ENCODE measurements at places on chromosomes 1 and 21.

- no peak for DNase-seq
These were observed 352.0 kb downstream of the PLPP3 start for GRCh38 chr1:56227401-56227800.

GRCh38 chr1:153100245-153100644 is 5.9 kb upstream of the SPRR2E start:
- no peak for DNase-seq

GRCh38 chr21:42929969-42930368 is 4.5 kb upstream of the ERVH48-1 start:
- DNase-seq: no peak

DNA sequence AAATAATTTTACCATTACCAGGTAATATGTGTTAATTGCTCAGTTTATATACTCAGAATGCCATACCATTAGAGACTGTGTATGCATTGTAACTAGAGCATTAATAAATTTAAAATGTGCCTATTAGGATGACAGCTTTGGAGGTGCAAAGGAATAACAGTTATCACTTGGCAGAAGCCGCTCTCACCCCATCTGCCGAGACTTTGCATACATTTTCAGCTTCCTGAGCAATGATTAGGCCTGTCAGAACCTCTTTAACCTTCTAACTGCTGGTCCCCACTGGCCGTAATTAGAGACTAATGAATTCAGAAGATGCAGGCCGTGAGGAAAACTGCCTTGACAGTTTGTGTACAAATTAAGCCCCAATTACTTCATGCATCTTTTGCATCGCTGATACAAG is 158.0 kb upstream of the PROX1 start:
- no peak for DNase-seq

GRCh38 chr1:78114034-78114956 is 68.5 kb downstream of the GIPC2 start:
- DNase-seq: peak; percentile 21

- no peak for DNase-seq
These were observed 3.0 kb downstream of the TP53BP2 start for GRCh38 chr1:223842784-223843183.

- DNase-seq: no peak
These were observed 107.8 kb downstream of the SIK1 start for GRCh38 chr21:43318841-43319781.

DNA sequence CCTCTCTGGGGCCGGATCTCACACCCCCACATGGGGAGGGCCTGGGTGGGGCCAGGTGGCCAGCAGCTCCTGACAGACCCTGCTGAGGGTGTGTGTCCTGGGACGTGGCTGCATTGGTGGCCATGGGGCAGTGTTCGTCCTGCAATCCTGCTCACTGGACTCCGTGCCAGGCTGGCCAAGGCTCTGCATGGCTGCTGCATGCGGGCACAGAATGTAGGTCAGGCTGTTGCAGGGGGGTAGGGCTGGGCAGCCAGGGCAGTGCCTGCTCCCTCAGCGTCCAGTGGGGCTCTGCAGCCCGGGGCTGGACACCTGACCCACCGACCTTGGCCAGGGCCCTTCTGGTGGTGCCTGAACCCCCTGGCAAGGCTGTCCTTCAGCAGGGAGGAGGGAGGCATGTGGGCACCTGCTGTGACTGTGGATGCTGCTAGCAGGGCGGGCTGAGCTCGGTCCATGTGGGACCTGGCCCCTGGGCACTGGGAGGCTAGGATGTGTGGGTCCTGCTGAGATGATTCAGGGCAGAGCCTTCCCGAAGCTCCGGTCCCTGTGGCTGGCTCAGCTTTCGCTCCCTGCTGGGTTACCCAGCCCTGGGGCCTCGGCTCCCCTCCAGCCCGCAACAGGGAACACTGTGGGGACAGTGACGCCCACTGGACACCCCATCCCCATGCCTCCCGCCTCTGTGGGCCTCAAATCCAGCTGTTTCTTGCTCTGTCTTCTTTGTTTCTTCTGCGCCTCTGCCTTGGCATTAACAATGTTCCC is 14.9 kb upstream of the PLCH2 start:
- DNase-seq: no peak

DNA sequence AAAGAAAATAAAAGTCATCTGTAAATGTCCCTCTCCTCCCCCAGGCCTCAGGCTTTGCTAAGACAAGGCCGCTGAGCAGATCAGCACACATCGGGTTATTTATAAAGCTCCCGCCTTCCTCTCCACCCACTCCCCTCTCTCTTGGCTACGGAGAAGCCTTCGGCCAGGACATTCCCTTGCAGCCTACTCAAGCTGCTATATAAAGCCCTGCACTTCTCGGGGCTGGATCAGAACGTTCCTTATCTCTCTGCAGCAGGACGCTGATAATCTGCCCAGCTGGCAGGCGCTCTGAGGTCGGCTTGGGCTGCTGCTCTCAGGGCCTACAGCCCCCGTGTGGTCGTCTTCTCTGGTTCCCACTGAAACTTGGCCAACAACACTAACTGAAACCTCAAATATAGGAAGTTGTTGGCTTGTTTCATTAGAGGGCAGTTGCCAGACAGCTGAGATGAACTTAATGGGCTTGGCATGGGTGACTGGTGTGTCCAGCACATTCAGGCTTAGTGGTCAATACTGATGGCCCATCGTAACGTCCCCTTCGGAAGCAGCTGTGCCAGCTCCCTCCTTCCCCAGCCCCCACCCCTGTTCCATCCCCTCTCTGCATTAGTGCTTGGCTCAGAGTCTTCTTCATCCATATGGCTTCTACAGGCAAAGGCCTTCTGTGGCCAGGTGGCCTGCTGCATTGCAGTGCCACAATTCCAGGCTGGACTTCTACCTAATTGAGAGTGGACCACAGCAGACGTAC is 64.6 kb downstream of the IER5 start:
- no peak for DNase-seq

- no peak for DNase-seq
These were observed 272.9 kb downstream of the NEGR1 start for GRCh38 chr1:72009173-72010093.

- DNase-seq: no peak
These were observed 44.3 kb upstream of the WNT2B start for GRCh38 chr1:112464501-112464900.

GRCh38 chr1:186882372-186883134 is 53.8 kb downstream of the PLA2G4A start:
- no peak for DNase-seq

GRCh38 chr1:168419736-168420135 is 124.1 kb downstream of the XCL2 start:
- DNase-seq: no peak

DNA sequence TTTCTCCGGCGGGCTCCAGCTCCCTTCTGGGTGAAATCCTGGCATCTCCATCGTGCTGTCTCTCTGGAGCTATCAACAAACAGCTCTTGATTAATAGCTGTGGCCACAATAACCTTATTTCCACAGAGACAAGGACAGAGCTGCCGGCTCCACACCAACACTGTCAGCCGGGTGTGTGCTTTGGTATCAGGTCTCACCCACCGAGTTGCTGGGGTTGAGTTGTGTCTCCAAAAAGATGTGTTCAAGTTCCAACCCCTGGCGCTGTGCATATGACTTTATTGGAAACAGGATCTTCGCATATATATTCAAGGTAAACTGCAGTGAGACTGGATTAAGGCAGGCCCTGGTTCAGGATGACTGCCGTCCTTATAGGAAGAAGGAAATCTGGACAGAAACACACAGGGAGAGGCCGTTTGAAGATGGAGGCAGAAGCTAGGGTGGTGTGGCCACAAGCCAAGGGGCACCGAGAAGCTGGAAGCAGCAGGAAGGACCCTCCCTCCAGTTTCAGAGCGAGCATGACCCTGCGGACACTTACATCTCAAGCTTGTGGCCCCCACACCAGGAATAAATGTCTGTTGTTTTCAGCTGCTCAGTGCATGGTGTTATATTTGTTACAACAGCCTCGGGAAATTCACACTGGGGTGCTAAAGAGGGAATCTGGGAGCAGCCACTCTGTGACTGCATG is 88.4 kb upstream of the TMPRSS2 start:
- DNase-seq: no peak

- DNase-seq: no peak
These were observed 44.2 kb downstream of the WLS start for GRCh38 chr1:68188060-68188538.

- no peak for DNase-seq
These were observed 45.0 kb upstream of the HOOK1 start for GRCh38 chr1:59769736-59770095.

- no peak for DNase-seq
These were observed 9.8 kb downstream of the RAP1A start for GRCh38 chr1:111629190-111629954.

DNA sequence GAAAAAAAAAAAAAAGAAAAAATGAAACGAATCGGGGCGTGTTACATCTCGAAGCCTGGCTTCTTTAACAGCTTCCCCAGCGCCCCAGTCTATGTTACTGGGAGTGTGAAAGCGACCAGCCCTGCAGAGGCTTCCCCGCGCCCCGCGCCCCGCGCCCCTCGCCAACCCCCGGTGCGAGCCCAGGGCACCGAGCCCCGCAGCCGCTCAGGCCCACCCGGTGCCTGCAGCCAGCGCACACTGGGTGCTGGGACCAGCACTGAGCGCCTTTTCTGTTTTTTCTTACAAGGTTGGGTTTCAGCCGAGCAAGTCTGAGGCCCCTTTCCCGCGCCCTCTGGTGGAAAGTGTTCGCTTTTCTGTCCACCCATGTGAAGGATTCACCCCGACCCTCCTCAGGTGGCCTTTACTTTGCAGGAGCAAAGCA is 42.1 kb upstream of the ZNF496 start:
- peak; percentile 49 for DNase-seq

DNA sequence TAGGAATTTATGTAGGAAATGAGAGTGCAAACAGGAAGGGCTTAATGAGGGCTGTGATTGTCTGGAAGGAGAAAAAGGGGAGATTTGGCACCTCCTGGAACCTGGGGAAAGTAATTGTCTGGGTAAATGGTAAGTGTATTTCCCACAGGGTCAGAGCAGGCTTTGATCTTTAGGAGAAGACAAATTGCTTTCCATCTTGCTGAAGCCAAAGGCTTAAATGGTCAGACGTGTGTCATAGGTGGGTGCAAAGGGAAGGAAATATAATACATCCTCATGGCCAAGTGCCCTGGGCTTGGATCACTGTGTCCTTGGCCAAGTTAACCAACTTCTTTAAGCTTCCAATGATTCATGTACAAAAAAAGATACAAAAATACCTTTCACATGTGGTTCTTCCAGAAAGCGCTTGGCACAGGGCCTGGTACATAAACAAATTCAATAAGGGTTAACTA is 1.3 kb upstream of the DUSP23 start:
- DNase-seq: no peak

DNA sequence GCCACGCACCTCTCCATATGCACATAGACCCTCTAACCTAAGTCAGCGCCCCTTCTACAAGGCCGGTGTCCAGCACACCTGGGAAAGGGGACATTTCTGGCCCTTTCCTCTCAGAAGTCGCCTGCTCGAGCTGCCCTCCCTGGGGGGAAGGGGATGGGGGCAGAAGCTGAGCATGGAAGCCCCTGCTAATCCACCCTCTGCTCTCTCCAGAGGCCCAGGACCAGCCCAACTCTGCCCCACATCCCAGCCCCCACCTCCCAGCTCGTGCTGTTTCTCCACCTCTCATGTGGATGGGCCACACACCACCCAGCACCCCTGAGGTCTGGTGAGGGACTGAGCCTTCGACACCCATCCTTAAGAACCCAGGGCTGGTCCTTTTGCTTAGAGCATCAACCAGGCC is 14.8 kb downstream of the TNFRSF1B start:
- DNase-seq: no peak

DNA sequence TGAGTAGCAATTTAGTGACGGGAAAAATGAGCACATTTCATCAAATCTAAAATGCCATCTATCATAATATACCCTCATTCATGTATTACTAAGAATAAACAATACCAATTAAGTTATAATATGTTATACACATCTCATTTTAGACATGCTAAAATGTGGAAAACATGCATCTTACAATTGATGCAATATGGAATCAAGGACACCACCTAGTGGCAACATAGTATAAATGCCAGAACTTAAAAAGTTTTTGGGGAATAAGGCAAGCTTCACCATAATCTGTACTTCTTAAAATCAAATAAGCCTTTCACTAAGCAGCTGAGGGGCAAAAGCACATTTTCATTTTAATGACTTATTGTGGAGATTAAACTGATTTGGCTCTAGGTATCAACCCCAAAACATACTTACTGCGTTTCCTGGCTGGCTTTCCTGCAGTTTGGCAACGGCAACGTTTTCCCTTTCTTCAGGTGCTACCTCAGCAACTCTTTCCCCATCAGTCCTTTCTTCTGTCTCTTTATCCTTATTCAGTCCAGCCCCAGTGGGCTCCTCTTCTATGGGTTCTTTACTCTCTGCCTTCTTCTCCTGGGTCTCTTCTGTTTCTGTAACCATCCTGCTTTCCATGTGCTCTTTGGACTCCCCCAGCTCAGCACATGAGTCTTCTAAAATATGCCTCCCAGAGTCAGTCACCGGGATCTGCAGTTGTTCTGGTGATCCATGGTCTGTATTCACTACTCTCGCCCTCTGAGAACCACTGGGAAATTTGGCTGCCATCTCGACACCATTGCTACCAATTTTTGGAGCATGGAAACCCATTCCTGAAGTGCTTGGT is 11.4 kb downstream of the SDE2 start:
- no peak for DNase-seq

- no peak for DNase-seq
These were observed 56.5 kb downstream of the PTP4A2 start for GRCh38 chr1:31881688-31882000.

DNA sequence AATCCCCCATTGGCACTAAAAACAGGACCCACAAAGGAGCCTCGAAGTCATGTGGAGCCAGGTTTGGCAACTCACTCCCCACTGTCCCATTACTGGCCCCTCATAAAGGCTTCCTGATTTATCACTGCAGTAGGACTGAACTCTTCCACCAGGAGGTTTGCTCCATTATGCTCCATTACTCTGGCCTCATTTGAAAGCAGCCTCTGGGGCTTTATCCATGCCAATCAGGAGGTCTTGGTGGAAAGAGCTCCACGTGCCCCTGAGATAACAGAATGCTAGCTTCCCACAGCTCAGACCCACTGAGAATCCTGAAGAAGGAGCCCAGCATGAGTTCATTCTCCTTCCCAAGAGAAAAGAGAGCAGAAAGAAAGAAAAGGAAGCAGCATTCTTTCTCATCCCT is 76.4 kb downstream of the HIVEP3 start:
- DNase-seq: no peak

- no peak for DNase-seq
These were observed 159.8 kb downstream of the ZNF326 start for GRCh38 chr1:90154711-90155110.

GRCh38 chr1:203060115-203060514 is 25.7 kb downstream of the MYOG start:
- no peak for DNase-seq

DNA sequence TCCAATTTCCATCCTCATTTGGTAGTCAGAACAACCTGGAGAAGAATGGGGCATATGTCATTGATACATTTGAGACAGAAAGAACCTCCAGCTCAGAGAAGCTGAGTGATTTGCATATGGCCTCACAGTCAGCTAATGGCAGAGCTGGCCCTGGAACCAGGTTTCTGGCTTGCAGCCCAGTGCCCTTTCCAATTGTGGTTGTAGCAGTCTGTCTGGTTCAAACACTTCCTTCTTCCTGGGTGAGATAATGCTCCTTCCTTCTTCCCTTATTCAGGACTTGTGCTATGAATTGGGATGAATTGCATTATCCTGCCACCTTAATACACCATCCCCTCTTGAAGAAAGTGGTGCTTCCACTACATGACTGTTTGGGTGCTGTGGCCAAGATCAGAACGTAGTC is 24.2 kb downstream of the SLC5A9 start:
- DNase-seq: no peak

GRCh38 chr1:227532019-227532619 is 31.2 kb upstream of the ZNF678 start:
- DNase-seq: no peak

- DNase-seq: no peak
These were observed 48.8 kb downstream of the XPR1 start for GRCh38 chr1:180680558-180681144.
